ENCODE measurements at places on chromosomes 7 and 10.

GRCh38 chr10:28253169-28253785, 49.6 kb downstream of the MPP7 start:
- DNase-seq, result no peak

- no peak for DNase-seq
These were observed 187.6 kb upstream of the KLF14 start for GRCh38 chr7:130921391-130922180.

GRCh38 chr7:72465521-72465920, 53.4 kb upstream of the CALN1 start:
- DNase-seq, result no peak

DNA sequence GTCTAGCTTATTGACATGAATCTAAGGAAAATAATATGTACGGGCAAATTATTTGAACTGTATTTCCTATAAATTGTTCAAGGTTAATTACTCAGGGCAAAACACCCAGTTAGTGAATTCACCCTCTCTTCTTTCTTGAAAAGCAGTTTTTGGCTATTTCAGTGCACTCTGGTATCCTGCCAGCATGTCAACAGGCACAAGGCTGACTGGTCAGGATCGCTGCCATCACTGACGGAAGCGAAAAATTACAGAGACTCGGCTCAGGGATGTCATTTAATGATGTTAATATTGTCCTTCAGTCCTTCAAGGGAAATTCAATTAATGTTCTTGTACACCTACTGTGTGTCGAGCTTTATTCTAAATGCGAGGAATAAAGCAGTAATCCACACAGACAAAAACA, 28.3 kb upstream of the OLAH start:
- no peak for DNase-seq

DNA sequence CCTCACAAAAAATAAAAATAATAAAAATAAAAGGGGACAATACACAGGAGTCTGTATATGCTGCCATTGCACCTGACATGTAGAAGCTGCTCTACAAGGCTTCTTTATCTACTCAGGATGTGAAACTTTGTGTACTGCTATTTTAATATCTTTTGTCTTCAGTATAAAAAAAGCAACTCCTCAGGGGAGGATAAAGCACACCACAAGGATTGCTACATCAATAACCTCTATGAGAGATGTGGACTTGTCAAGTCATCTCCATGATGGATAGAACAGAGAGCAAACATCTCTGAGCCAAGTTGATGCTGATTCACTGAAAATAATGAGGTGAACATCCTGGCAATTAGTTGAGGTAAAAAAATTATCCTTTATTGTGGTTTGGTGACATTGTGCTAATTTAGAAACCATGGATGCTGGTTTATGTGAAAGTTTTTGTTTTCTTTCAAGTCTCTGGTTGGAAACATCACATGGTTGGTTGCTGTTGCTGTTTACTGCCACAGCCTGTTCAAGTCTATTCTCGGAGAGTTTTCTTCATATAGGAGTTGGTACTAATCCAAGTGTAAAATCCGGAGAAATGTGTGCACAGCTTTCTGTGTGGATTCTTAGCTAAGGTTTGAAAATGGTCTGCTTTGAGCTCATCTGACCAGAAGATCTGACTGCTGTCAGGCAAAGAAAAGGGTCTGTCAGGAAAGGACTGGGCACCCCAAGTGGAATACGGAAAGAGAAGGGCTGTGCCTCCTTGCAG, 1.5 kb upstream of the HECW1 start:
- no peak for DNase-seq

DNA sequence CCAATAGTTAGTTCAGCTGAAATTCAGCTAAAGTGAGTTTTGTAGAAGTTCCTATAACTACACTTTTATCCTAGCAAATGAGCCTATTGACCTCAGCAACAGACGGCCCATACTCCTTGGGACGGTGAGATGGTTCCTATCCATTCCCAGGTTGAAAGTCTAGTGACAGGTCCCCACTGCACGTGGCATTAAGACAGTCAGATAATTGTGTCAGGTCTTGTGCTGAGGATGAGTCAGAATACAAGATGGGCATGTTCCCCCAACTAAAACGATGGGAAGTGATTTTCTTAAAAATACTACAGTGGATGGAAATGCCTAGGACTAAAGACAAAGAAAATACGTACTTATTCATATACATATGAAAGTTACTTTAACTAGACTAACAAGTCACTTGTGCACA, 2.1 kb downstream of the CAV1 start:
- no peak for DNase-seq

DNA sequence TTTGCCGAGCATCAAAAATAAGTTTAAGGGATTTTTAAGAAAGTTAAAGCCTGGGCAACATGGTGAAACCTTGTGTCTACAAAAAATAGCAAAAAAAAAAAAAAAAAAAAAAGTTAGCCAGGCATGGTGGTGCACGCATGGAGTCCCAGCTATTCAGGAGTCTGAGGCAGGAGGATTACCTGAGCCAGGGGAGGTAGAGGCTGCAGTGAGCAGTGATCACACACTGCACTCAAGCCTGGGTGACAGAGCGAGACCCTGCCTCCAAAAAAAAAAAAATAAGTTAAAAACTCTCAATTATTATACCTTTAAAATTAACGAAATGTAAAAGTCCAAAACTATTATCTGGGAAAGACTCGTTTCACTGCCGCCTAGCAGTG, 35.0 kb upstream of the DAGLB start:
- no peak for DNase-seq

DNA sequence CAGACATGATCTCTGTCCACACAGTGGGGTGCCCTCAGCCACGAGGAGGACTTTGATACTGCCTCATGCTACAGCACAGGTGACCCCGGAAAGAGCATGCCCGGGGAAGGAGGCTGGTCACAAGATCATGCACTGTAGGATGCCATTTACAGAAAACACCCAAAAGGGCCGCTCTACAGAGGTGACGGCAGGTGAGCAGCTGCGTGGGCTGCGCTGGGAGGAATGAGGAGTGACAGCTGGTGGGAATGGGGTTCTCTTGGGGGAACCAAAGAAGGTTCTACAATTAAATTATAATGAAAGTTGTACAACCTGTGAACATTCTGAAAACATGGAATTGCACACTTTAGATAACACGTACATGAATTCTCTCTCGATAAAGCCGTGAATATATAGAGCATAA, 12.0 kb downstream of the INTS1 start:
- no peak for DNase-seq

DNA sequence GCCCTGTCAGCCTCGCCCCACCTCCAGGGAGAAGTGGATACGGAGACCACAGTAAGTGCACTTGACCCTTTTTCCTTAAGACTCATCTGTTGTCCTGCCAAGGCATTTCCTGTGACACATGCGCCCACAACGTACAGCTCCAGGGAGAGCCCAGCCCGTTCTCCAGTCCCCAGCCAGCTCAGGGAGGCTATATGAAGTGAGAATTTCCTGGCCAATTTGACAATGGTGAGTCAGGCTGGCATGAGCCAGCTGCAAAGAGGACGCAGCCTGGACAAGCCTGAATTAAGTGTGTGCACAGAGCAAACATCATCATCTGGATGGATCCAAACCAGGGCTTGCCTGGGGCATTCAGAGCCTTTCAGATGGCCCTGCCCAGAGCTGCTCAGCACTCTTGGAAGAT, 244.8 kb downstream of the KCNMA1 start:
- DNase-seq, result no peak

- DNase-seq, result no peak
These were observed 80.1 kb upstream of the EMX2 start for GRCh38 chr10:117462424-117462792.

GRCh38 chr10:64096941-64097340, 575.7 kb downstream of the REEP3 start:
- no peak for DNase-seq

- DNase-seq, result no peak
These were observed 106.2 kb upstream of the SEMA3D start for GRCh38 chr7:85292908-85293576.

DNA sequence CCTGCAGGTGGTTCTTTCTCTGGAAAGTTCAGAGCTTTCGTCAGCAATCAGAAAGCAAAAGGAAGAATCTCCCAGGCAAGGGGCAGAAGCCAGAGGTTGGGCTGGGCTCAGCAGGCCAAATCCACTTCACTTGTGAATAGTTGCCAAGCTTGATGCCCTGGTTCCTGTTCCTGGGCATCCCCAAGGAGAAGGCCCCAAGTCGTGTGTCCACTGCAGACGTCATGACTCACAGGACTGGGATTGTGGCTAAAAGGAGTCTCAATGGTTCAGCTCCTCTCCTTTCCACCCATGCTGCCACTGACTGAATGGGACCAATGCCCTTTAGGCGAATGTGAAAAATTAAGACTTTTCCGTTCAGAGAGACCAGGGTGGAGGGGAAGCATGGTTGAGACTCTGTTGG, 38.6 kb upstream of the TRIM8 start:
- no peak for DNase-seq

DNA sequence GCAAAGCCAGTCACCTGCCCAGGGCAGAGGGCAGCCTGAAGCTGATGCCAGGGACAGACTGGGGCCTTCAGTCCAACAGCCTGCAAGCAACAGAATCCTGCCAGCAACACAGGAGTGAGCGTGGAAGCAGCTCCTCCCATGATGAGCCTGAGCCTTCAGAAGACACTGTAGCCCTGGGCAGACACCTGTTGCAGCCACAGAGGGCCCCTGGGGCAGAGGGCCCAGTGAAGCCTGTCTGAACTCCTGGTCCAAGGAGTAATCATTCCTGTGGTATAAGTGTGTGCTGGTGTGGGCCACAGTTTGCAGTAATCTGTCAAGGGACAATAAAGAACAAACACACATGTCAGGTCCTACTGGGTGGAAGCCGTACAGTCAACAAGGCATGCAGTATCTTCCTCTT, 2.9 kb upstream of the PFKP start:
- no peak for DNase-seq

GRCh38 chr10:30185916-30186315, 126.5 kb upstream of the JCAD start:
- DNase-seq, result no peak

GRCh38 chr7:35553519-35553918, 141.4 kb downstream of the HERPUD2 start:
- DNase-seq, result no peak

DNA sequence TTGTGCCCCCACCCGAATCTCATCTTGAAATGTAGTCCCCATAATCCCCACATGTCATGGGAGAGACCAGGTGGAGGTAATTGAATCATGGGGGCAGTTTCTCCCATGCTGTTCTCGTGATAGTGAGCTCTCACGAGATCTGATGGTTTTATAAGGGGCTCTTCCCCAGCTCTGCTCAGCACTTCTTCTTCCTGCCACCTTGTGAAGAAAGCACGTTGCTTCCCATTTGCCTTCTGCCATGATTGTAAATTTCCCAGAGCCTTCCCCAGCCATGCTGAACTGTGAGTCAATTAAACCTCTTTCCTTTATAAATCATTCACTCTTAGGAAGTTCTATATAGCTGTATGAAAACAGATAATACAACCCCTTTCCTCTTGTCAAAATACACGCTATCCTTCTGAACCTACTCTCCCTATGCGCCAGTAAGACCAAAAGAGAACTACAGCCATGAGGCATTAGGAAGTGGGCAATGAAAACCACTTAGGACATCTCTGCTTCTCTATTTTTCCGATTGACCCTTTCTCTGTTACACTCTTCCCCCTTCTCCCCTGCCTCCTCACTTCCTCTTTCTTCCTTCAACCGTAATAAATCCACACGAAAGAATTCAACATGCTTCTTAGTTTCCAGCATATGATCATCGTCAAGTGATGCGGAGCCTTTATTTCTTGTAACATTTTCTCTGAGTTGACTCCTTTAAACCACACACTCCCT, 101.2 kb upstream of the WDR11 start:
- DNase-seq, result no peak

GRCh38 chr10:58087896-58088295, 179.8 kb downstream of the IPMK start:
- no peak for DNase-seq

DNA sequence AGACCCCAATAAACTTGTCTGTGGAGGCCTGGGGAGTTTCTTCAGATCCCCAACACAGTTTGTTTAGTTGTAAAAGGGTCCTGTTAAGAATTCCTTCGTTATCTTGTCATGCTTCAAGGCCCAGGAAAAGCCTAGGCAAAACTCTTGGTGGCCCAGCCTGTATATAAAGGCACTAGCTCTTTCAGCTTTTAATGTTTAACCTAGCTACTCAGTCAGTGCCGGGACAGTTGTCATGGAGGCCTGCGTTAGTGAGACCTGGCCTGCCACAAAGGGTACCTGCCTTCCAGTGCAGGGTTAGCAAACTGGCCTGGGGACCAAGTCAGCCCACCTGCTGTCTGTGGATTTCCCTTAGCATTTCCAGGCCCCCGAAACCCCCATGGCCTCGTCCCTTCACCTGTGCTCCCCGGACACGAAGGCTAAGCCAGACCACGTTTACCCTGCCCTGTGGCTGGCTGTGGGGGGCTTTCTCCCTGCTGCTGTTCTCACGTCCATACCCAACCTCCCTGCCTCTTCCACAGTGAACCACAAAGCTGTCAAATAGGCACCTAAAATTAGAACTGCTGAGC, 96.9 kb upstream of the PPP2R2D start:
- no peak for DNase-seq

DNA sequence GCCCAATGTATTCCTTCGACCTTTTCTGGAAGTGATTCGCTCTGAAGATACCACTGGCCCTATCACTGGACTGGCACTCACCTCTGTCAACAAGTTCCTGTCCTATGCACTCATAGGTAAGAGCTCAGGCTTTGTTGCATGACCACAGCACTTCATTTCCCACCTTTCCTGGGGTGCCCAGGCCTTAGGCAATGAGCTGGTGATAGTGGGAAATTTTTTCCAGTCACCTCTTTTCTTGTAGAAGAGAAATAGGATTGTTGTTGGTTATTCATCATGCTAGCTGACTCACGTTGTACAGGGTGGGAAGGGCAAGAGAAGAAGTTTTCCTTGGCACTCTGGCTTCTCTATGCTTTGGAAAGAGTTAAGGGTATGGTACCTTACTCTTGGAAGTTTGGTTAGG, 51.4 kb upstream of the NFKB2 start:
- DNase-seq, result no peak

DNA sequence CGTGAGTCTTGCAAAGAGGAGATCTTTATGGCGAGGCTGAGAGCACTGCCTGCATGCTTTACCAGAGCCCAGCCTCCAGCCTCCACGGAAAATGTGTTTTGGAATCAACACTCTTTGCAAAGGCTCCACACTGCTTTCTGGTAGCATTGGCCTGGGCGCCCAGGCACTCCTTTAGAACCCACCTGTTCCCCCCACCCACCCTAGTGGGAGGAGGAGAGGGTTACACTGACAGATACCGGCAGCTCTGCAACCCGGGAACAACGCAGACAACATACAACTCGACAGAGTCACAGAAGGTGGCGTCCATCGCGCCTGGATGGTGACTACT, 5.5 kb upstream of the MNX1 start:
- no peak for DNase-seq

- DNase-seq, result no peak
These were observed 311.1 kb downstream of the HPSE2 start for GRCh38 chr10:98924526-98924925.

GRCh38 chr10:129511758-129512157, 44.7 kb downstream of the MGMT start:
- DNase-seq, result no peak
